ENCODE measurements at places on chromosomes 3 and 15.

- DNase-seq = no peak
Measured at GRCh38 chr3:148238421-148238821, 459.3 kb upstream of the AGTR1 start.

DNA sequence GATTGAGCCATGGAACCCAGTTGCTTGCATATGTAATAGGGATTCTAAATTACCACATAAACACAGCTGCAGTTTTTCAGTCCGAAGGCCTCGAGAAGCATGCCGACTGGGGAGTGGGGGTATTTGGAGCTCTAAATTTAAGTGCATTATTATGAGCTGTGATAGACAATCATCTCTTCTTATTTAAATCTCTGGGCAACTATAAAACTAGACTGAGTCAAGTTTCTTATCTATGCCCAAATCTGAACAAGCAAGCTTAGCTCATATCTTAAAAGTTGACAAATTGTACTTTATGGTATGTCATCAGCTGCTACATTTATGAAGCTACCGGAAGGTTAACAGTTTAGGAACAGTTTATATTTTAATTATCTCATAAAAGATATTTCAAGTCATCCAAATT is 19.5 kb upstream of the THRB start:
- DNase-seq = no peak

DNA sequence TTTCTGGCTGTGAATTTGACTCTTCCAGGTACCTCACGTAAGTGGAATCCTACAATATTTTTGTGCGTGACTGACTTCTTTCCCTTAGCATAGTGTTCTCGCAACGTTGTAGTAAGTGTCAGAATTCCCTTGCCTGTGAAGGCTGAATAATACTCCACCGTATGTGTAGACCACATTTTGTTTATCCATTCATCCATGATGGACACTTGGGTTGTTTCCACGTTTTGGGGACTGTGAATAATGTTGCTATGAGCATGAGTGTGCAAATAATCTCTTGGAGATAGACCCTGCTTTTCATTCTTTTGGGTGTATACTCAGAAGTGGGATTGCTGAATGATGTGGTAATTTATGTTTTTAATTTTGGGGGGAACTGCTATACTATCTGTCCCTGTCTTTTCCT is 82.2 kb downstream of the APBA2 start:
- DNase-seq = no peak

- DNase-seq = no peak
Measured at GRCh38 chr3:99269606-99270351, 368.3 kb upstream of the DCBLD2 start.
